Dermis microvascular lymphatic vessel endothelial cell (primary cell): ENCODE measurements at places on chromosomes 2 and 18.

DNA sequence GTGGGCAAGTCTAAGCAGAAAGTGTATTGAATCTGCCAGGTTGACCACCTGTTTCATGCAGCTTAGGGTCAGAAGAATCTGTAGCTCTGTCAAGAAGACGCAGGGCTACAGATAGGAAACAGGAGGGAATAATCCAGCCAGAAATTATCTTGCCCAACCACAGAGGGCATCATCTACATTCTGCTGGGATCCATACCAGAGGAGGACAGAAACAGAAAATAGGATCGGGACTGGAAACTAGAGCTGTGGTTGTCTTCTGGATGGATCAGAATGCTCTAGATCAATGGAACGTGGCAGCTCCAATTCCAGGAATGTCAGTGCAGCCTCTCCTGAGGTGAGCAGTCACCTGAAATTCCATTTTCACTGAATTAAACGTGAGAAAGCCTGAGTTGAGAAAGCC is 3.6 kb downstream of the SPATA3 start:
- no peak for DNase-seq

- DNase-seq, result no peak
These were observed 120.9 kb downstream of the MMADHC start for GRCh38 chr2:149466635-149467034.

DNA sequence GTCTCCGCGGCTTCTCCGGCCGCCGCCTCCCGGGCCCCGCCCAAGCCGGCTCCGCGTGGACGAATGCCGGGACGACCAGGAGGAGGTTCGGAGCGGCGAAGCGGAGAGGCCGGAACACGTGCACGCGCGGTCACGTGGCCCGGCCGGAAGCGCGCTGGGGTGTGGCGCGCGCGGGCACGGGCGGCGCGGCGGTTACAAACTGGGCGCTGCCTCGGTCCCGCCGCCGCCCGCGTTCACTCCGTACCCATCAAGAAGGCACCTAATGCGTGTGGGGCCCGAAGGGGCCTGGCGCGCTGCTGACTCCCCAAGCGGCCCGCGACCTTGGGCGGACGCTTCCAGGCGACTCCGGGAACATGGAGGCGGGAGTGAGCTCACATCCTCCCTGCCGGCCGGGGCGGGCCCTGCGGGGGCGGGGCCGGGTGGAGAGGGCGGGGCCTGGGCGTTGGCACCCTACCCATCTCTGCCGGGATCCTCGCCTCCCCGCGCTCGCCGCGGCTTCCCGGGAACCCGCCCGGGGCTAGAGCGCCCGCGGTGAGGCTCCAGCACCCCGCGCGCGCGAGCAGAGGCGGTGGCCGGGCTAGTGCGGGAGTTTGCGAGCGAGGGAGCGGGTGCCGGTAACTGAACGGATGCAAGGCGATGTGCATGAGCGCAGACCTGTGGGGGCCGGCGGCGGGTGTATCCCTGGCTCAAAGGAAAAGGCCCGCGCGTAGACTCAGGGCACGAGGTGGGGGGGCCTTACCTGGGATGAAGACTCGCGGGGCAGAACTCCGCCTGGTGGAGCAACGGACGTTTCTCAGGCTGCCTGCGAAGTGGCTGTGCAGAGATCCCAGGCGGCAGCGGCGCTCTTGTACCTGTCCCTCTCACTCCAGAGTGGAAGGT is at the start of gene TMEM185B:
TMEM185B (minus strand) TSS at position 367 of the 879 bp plus-strand sequence. CDS start 424 bp downstream, outside the sequence.
- DNase-seq, result peak; percentile 43

- no peak for DNase-seq
These were observed 100.7 kb upstream of the CCDC195 start for GRCh38 chr2:224816816-224817215.

DNA sequence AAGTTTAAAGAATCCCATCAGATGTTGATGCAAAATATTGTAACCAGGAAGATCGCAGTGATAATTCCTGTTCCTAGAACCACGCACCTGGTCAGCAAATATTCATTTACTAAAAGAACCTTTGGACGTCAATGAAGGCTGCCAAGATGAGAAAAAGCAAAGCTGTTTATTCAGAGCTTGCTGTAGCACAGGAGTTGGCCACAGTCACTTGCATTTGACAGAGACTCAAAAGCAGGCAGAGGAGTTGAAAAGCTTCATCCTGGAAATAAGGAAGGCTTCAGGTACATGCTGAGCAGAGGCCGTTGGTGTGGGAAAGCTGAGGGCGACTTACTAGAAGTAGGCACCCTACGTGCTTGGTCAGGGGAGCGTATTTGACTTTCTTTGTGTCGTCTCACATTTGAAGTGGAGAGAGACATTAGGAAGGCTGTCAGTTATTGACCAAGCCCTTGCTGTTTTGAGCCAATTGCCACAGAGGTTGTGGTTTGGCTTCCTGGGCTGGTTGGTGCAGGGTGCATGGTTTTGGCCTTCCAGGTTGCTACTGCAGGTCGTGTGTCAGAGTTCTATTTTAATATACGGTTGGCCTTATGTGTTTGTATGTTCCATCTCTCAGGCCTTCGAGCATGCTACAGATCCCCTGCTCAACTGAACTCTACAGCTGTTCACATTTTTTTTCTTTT is 289.6 kb downstream of the METTL4 start:
- no peak for DNase-seq

DNA sequence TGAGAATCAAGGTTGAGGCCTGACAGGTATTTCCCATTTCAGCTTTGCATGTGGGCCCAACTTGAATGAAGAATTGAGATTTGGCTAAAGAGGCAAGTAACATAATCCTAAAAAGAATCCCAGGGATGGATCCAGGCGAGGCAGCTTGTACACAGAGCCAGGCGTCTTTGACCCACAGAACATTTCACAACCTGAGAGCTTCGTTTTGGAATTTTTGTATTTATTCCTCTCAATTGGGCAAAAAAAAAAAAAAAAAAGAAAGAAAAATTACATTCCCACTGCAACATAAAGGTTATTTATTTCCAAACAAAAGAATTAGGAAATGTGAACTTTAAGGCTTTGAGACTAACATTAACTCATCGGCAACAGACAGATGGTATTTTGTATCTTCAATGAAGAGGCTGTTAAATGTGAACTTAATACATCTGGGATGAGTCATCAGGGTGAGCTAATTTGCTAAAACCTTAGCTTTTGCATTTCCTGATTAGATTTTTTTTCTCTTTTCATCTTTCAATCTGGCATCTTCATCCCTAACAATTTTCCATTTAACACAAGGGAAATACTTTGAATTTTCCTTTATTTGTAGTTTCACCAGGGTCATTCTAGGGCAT is 478.5 kb upstream of the TNP1 start:
- DNase-seq, result no peak

DNA sequence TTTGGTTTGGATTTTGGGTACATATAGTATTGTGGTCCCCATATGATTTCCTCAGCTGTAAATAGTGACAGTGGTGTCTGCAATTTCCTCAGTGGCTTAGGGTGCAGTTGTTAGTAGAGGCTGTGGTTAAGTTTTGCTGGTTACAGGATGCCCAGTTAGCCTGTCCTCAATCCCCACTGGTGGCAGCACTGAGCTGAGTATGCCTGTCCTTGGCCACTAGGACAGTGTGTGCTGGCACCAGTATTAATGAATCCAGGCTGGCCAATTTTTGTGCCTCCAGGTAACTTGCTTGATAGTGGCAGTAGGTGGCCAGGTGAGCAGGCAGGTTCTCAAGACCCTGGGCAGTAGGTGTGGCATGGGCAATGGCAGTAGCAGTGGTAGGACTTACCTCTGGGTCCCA is 973.1 kb downstream of the TMEM182 start:
- DNase-seq, result no peak

GRCh38 chr18:66328296-66328878 is 275.5 kb downstream of the CDH19 start:
- DNase-seq, result no peak

DNA sequence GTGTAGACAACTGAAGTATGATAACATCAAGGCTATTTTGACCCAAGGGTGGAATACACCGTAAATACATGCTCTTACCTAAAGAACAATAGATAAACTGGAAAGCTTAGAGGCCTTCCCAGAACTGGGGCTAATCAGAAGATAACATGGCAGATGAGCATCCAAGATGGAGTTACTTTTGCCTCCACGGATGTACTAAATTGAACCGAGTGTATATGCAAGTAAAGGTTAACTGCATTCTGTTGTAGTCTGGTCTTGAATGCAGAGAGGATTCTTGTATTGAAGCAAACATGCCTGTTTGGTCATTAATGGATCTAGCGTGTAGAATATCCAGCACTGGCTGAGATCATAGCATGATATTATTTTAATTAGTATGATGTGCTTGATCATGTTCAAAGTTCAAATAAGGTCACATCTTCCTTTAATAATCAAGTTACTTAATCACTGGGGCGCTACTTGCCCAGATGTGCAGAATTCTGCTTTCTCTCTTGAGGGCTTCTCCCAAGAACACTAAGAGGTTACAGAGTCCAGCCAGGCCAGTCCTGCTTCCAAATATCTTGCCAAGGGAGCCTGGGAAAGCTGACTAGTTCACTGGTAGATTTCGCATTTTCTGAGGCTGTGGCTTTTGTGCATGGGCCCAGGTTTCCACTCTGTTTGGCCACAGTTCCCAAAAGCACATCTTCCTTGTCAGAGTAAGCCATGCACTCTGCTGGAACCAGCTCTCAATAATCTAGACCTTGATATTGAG is 37.5 kb upstream of the ACSL3 start:
- no peak for DNase-seq

DNA sequence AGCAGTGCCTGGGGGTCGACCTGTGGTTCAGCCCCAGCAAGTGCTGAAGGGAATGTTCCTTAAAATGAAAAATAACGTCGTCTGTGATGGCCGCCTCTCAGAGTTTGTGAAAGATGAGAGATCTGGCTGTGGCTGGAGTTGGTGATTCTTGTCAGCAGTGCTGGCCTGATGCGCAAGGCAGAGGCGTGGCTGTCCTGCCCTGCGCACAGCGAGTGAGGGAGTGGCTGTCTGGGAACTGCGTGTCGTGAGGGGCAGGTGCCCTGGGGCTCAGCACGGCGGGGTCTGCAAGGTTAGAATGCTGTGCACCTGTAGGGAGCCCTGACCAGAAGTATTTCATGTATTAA is 8.8 kb downstream of the NFATC1 start:
- no peak for DNase-seq

- no peak for DNase-seq
These were observed 103.1 kb upstream of the APCDD1 start for GRCh38 chr18:10351219-10351818.

GRCh38 chr2:176133389-176133788 is 3.9 kb downstream of the HOXD8 start:
- DNase-seq, result no peak

DNA sequence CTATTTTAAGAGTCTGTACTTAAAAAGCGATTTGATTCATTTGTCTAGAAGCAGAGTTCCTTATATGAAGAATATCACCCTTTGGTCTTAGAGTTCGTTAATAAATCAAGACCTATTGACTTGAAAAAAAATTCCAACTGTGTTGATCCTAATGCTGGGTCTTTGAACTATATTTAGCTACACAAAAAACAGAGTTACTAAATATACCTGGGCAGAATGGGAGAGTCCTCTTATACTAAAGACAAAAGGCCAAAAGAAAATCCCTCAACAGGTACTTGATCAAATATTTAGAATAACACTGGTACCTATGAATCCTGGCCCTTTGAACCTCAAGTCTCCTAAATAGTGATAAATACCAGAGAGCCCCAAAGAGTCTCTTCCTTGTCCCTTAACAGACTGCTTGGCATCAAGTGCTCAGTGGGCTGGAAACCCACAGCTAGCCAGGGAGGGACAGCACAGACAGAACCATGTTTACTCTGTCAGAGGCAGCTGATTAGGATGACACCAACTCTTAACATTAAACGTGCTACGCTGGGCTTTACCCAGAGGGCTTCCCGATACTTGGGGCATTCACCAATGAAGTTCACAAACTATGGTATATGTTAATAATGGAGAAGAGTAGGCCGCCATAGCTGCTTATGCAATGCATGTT is 95.1 kb downstream of the FIGN start:
- no peak for DNase-seq

DNA sequence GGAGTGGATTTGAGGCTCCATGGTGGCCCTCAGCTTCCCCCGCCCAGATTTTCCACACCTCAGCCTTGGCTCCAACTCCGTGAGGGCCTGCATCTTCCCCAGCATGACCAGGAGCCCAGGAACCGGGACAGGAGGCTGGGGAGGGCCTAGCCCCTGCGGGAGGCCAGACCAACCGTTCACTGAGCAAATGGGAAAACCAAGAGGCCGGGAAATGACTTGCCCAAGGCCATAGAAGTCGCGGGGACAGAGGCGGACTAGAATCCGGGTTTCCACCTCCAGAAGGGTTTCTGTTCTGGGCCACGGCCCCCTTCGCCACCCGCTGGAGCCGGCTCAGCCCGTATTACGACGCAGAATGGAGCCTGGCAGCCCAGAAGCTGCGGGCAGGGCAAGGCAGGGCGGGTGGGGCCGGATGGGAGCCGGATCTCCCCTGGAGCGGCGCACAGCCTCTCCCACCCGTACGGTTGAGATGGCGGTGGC is 7.9 kb upstream of the CRYBA2 start:
- no peak for DNase-seq

GRCh38 chr2:62857139-62857931 is 151.8 kb downstream of the EHBP1 start:
- DNase-seq, result no peak

DNA sequence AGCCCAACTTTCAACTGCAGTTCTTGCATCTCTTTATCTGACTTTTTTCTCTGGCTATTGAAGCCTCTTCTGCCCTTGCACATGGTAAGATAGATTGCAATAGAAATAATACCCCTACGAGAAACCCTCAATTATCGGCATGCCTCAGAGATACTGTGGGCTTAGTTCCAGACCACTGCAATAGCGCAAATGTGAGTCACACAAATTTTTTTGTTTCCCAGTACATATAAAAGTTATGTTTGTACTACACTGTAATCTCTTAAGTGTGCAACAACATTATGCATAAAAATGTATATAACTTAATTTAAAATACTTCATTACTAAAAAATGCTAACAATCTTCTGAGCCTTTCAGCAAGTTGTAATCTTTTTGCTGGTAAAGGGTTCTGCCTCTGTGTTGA is 124.7 kb downstream of the PDE1A start:
- DNase-seq, result no peak

DNA sequence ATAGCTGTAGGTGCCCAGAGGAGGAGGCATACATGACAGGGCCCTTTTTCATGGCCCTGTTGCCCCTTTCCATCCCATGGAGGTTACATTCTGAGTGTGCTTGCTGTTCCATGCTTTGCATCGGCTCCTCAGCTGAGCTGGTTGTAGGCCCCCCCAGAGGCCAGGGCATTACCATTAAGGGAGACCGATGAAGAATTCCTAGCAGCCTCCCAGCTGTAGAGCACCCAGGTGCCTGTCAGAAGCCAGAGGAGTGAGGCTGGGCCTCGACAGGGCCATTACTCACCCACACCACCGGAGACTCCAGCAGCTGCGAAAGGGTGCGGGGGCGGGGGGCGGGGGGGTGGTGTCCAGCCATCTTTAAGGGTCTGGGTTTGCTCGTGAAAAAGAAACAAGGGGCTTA is 72.2 kb downstream of the GALNT14 start:
- no peak for DNase-seq

DNA sequence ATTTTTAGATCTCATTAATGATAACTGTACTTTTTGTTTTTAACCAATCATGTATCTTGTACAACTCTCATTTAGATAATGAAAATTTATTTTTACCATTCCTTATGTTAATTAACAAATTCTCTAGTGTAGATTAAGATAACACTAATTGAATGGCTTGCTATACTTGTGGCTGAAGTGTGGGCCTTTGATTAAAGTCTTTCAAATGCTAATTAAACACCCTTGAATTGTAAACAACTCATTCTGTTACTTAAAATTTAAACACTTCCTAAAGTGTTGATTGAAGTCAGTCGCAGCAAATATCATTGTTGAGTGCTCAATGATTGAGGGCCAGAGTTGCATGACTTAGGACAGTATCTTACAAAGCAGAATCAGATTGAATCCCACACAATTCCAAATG is 109.8 kb upstream of the GULP1 start:
- DNase-seq, result no peak

- no peak for DNase-seq
These were observed 228.1 kb upstream of the RAB6C start for GRCh38 chr2:129751409-129751808.
